Epithelial cell of prostate (primary cell): ENCODE measurements at places on chromosomes 11 and 22.

DNA sequence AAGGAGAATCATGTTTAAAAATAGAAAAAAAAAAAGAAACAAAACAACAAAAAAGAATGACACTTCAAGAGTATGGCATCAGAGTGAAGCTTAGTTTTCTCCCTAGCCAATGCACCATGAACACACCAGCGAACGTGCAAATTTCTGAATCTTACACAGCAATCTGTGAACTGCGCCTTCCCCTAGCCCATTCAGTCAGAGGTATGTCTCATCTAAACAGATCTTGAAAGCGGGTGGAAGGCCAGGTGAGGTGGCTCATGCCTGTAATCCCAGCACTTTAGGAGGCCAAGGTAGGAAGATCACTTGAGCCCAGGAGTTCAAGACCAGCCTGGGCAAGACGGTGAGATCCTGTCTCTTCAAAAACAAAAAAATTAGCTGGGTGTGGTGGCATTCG is 113.1 kb downstream of the MICAL3 start:
- no peak for DNase-seq

DNA sequence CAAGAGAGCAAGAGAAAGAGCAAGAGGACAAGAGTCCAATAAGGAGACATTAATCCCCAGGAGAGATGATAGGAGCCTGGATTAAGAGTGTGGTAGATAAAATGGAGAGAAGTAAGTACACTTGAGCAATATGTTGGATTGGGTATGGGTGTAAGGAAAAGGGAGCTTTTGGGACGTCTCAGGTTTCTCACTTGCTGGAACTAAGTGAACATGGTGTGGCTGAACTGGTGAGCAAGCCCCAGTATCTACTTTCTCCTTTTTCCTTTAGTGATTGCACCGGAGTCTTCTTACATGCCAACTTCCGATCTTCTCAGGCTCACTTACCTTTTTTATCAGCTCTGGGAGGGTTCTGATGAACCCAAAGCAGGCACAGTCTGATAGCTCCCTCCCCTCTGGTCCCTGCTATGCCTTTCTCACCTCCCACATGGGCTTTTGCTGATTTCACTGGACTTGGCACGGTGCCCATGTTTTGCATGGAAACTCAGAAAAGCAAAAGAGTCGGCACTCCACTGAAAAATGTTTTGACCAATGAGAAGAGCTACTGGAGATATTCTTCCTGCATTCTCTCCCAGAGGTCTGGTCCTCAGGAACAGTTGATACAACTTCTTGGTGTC is 14.5 kb upstream of the APLNR start:
- DNase-seq: no peak

- no peak for DNase-seq
Measured at GRCh38 chr11:65672180-65672860, 9.6 kb upstream of the RELA start.

DNA sequence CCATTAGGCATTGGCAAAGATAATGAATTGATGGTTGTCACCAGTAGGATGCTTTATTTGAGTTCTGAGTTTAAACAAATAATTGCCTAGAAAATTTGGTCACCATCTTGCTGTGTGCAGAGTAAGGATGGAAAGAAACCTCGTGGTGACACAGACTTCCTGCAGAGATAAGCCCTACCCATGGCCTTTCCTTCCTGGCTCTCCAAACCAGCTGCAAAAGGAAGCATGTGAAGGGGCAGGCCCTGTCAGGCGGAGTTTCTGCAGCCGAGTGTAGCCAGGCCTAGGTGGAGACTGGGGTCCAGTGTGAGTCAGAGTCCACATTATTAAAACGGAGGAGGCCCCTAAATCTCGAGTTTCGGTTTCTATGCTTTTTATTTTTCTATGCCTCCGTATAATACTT is 83.1 kb upstream of the ADSL start:
- DNase-seq: no peak

- DNase-seq: no peak
Measured at GRCh38 chr11:70281156-70281609, 10.7 kb downstream of the PPFIA1 start.

GRCh38 chr11:126817096-126817495 is 183.5 kb downstream of the KIRREL3 start:
- no peak for DNase-seq

- no peak for DNase-seq
Measured at GRCh38 chr11:66157182-66157864, 87.3 kb downstream of the PACS1 start.

- DNase-seq: no peak
Measured at GRCh38 chr22:21921184-21921721, 31.4 kb downstream of the PPM1F start.

GRCh38 chr11:58597486-58598144 is 18.8 kb downstream of the ZFP91 start:
- no peak for DNase-seq
